Fibroblast of skin of left quadriceps (primary cell): ENCODE measurements at places on chromosomes 3 and 15.
A peak's percentile ranks its signal among the peaks of the same experiment; 100 is the strongest.

- no peak for DNase-seq
Observed at GRCh38 chr3:71061037-71061436, 522.5 kb downstream of the FOXP1 start.

- DNase-seq = no peak
Observed at GRCh38 chr3:187777331-187777941, 32.2 kb upstream of the BCL6 start.

DNA sequence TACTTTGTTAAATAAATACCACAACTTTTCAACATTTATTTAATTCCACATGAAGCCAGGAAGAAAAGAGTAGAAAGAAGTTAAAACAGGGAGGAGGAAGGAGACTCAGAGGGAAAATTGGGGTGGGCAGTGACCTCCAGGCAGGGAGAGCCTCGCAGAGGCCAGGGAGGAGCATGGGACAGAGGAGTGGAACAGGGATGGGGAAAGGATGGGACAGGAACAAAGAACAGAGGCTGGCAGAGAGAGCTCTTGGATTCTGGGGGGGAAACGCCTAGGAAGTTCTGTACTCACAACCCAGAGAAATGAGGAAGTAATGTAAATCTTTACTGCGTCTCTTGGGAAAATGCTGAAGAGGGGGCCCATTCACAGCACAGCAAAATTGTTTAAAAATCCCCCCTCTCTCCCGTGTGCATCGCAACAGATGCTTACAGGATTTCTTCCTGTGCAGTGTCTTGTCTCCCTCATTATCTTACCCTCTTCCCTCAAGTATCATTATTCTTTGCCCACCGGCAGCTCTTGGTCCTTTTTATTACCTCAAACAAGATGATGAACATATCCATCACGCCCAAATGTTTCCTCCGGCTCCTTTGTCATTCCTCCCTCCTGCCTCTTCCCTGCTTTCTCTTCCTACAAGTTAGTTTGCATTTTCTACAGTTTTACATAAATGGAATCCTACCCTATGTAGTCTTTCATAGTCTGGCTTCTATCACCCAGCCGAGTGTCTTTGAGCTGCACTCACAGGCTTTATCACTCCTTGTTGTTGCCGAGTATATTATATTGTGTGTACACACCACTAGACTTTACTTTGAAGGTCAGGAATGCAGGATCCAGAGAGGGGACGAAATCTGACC lies 65.5 kb downstream of the ARHGAP31 start:
- no peak for DNase-seq

GRCh38 chr3:87766721-87767120 lies 292.1 kb downstream of the CGGBP1 start:
- DNase-seq = no peak

GRCh38 chr3:61334783-61335182 lies 83.5 kb upstream of the FHIT start:
- DNase-seq = no peak

- no peak for DNase-seq
Observed at GRCh38 chr15:30675126-30675525, 49.2 kb downstream of the ARHGAP11B start.

DNA sequence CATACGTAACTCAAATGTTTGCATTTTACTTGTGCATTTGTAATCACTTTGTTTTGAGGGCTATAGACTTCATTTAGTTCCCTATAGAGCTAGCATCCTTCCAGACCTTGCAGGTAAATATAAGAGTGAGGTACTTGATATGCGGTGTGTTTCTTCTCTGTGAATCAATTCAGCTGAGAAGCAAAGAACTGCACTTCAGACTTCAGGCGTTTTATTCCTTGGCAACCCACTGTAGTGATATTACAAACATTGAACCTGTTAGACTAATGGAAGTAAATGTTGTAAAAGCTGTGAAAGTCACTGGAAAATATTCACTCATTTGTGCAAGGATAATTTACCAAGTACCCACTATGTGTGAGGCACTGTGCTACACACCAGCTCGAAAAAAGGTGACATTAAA lies 94.1 kb upstream of the CHL1 start:
- DNase-seq = no peak

DNA sequence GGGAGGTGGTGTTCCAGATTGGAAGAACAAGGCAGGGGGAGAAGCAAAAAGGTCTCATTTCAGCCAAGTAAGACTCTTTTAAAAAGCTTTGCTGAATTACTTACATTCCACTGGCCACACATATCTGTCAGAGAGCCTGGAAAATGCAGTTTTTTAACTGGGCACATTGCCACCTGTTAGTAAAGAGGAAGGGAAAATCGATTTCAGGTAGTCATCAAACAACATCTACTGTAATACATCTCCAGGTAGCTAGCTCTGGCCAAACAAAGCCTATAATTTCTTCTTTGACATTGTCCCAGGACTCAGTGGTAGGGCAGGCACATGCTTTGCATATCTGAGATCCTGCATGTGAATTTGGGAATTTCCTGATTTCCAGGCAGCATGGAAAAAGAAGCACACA lies 480.7 kb upstream of the SUCLG2 start:
- DNase-seq = no peak

DNA sequence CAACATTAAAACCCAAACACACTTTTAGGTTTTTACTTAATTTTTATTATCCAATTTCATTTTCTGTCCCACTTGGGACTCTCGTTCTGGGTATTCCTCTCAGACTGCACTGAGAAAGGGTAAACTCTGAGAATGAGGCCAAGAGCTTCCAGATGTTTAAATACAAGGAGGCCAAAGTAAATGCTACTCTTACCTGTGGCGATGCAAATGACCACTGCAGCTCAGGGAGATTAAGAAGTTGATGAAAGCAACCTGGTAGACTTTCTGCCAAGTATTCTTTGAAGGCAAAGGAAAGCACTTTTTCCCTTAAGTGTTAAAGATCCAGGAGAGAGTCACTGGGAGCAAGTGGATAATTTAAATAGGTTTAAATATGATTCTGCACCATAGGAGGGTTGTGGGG lies 39.1 kb downstream of the NPTN start:
- no peak for DNase-seq

DNA sequence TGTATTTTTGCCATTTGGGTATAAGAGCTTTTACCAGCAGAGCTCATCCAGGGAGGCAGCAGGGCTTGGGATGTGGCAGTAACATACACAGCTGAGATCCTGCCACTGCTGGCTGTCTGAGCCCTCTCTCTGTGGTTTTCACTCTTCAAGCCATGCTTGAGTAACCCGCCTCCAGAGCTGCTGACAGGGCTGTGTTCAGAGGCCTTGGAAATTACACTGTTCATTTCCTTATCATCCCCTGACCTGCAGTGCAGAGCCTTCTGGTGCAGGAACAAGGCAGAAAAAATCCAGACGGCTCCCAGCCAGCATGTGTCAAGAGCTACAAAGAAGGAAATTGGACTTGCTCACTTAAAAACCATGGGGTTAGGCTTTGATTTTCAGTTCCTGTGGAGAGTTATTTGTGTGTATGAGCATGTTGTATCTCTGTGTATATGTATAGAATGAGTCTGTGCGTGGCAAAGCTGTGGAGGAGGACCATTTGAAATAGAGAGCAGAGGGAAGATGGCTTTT lies 47.0 kb downstream of the ZNF609 start:
- peak; percentile 36 for DNase-seq

- no peak for DNase-seq
Observed at GRCh38 chr3:13463618-13464400, 16.3 kb upstream of the HDAC11 start.

DNA sequence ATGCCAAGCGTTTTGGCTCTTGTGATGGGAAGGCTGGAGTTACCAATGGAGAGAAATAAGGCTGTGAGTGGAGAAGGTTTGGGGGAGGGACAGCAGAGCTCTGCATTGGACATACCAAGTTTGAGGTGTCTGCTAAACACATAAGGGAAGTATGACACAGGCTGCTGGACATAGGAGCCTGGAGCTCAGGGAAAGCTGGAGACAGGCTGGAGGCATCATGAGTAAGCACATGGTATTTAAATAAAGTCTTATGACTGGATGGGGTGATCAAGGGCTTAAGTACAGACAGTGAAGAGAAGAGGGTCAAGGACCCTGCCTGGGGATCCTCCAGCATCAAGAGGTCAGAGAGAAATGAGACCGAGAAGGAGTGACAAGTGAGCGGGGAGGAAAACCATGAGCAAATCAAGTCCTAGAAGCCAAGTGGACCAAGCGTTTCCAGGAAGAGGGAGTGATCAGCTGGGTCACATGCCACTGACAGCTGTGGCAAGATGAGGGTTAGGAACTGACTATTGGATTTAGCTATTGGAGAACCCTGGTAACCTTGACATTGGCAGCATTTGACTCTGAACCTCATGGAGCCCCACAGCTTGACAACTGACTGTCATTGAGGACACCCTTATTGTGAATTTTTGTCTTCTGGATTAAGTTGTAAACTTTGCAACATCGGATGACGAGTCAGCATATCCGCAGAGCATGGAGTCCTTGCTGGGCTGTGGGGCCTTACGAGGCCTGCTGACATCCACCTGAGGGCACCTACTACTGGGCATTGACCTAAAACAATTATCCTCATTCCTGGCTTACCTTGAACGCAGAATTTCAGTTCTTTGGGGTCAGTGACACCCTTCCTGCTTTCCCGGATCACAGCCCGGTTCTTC lies 78.7 kb upstream of the ETV5 start:
- no peak for DNase-seq

GRCh38 chr3:17356585-17356984 lies 385.8 kb downstream of the TBC1D5 start:
- DNase-seq = no peak

- DNase-seq = no peak
Observed at GRCh38 chr3:166011771-166012170, 174.5 kb upstream of the BCHE start.
